ENCODE measurements at places on chromosomes 2 and 18. TPM values are rescaled to one million over a fixed set of nuclear protein-coding genes. Genes with fewer than 3 reads are reported as not detected.

GALNT5 gene
- total RNA-seq: 2.4 TPM

CENPA gene
- total RNA-seq: 51.2 TPM

CDH2 gene
- total RNA-seq: 220 TPM

KCMF1 gene
- total RNA-seq: 33.1 TPM

CPS1 gene
- 4.8 TPM for total RNA-seq

FAM161A gene
- 0.63 TPM for total RNA-seq

IFT172 gene
- total RNA-seq: 19.4 TPM

OTX1 gene
- 0.16 TPM for total RNA-seq

KANSL3 gene
- 21.3 TPM for total RNA-seq

TRIM54 gene
- not detected for total RNA-seq

TBR1 gene
- total RNA-seq: not detected

CTAGE1 gene
- not detected for total RNA-seq

ASPRV1 gene
- total RNA-seq: not detected

IL18R1 gene
- 0.49 TPM for total RNA-seq
